ENCODE measurements at places on chromosomes 11 and 22.

DNA sequence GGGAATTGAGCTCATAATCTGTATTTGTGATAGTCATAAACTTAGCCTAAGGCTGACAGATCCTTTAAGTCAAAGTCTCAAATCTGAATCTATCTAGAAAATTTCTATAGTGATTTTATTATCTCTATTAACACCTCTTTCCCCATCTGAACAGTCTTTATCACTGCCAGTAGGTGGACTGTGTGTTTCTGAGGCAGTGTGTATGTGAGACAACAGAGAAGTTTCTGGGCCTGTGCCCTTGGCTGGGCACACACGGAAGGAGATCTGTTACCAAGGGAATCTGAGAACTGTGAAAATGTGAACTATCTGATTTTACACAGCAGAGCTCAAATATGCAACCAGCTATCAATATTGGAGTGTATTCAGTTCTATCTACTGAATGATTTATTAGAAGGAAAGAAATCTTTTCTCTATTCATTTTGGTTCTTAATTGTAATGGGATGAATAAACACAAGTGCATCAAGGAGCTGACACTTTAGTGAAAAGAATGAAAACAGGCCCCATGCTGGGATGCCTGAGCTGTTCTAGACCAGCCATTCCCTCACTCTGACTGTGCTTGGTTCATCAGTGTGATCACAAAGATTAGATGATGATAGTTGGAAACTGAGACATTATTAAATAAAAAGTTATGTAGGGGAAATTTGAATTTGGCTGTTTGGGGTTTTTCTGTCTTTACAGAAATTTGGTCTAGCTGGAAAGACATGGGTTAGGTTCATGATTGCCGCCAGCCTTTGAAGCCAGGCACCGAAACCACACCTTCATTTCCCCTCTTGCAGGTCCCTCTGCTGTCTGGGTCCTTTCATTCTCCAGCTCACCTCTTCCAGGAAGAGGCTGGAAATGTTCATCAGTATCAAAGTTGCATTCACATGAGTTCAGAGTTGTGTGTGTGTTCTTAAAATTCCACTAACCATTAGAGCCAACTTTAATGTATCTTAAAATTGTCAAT is 68.1 kb downstream of the LIF start:
- no peak for DNase-seq

DNA sequence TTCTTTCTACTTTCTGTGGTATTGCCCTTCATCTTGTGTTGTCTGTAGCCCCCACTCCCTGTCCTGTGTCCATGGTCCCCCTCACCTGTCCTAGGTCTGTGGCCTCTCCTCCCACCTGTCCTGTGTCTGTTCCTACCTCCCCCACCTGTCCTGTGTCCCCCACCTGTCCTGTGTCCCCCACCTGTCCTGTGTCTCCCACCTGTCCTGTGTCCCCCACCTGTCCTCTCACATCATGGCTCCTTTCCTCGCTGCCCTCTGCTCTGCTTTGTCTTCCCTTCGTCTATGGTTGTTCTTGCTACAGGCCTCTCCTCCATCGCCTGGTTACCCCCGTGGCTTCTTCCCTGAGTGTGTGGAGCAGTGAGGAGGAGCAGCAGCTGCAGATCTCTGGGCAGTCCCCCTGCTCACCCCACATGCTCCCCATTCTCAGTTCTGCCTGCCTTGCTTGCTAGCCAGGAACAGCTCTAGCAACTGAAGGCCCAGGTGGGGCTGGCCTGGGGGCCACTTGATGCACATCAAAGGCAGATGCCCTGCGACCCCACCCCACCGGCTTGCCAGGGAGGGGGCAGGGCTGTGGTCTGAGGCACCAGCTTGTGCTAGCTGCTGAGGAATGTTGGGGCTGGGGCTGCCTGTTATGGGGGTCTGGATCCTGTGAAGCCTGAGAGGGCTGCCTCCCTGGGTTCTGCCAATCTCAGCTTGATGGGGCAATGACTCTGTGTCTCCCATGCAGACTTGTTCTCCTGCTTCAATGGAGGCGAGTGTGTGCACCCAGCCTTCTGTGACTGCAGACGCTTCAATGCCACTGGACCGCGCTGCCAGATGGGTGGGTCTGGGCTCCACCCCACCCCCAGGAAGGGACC is 5.6 kb downstream of the OTOG start:
- DNase-seq: no peak

- no peak for DNase-seq
Observed at GRCh38 chr11:59644528-59644927, 24.3 kb downstream of the PATL1 start.

DNA sequence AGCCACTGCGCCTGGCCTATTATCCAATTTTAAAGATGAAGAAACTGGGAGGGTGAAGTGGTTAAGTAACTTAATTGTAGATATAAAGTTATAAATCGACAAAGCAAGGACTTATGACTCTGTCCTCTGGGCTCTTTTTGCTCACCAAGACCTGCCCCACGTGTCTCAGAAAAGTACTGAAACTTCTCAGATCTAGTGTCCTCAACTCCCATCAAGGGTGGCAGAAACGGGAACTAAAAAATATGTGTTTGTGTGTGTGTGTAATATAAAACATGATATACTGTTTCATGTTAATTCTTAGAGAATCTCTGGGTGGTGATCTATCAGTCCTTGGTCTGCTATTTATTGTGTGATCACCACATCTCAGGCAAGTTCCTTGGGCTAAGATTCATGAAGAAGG is 104.9 kb downstream of the GAB2 start:
- no peak for DNase-seq

GRCh38 chr11:38517991-38518390 is 1920.0 kb upstream of the RAG2 start:
- no peak for DNase-seq

DNA sequence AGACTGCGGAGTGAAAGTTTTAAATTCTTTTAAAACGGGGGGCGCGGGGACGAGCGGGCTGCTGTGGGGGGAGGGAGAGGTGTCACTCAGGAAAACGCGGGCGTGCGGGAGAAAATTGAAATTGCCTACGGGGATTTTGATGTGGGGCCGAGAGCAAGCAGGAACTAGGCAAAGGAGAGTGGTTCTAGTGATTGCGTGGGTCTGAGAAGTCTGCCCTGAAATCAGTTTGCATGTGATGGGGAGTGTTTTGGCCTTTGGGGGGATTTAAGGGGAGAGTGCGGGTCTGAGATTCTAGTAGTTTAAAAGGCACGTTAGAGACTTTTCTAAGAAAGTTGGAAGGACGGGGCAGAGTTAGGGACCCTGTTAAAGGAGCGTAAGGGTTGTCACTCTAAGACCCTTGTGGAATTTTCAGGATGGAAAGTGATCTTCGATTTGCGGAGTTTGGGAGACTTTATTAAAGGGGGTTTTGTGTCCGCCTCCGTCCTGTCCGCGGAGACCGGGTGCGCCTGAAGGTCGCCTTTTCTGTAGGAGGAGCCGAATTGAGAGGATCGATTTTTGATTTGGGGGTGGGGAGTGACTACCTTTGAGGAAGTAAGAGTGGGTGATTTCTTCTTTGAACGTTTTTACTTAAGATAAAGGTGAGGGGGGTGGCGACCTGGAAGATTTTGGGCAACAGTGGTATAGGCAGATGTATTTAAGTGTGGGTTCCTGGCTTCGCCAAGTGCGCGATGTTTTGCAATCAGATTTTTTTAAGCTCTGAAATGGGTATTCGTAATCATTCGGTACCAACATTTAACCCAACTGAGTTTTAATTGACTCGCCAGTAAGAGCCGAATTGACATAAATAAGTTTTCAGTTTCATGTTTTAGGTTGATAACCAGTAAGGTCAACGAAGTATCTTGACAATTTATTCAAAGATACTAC is 1.1 kb downstream of the EED start:
- DNase-seq: no peak

DNA sequence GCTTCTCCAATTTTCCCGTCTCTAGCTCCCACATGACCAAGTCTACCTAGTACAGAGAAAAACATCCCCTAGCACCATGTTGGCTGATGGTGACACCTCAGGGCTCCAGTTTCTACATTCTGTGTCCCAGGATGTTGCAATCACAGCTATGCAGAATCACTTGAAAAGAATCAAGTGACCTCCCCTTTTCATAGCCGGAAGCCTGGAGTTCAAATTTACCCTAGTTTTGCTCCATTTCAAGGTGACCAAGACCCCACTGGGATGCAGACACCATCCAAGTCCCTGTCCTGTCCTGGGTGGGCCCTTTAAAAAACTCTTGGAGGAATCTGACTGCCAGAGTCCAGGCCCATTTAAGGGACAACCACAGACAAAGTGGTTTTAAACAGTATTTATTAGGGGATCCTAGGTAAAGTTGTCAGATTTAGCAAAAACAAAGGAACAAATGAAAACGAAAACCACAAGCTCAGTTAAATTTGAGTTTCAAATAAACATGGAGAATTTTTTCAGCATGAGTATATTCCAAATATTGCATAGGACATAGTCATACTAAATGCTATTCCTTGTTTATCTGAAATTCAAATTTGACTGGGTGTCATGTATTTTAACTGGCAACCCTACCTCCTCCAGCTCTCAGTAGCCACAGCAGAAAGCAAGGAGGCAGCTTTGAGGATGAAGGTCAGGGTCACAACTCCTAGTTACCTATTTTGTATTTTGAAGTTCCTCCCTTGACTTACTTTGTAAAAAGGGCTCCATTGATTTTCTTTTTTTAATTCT is 52.4 kb downstream of the MIAT start:
- no peak for DNase-seq
